ENCODE measurements at places on chromosomes 3 and 15.

DNA sequence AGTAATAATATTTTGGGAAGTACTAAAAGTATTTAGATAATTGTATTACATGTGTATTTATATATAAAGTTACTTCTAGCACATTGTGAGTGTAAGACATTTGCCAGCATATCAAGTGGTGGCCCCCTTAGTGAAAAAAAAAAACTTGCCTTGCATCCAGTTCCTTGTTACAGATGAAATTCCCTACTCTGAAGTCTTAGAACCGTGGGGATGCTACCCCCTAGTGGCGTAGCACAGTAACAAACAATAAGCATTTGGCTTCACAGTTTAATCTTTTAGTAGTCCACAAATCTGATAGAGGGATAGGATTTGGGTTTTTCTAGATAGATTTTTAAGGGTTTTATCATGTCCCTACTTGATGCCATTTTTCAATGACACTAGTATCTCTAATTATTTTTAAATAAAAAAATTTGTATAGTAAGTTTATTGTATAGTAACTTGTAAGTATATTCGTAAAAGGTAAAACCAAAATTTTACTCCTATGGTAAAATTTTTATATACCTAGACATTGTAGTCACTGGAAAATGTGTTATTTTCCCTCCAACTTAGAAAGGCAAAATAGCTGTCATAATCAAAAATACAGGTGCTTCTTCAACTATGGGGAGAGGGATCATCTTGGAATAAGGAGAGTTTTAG lies 14.3 kb downstream of the SMC4 start:
- peak; percentile 63 for DNase-seq

GRCh38 chr15:92650966-92651365 lies 4.6 kb downstream of the FAM174B start:
- DNase-seq: no peak

- DNase-seq: no peak
Observed at GRCh38 chr3:178384321-178385230, 151.7 kb upstream of the KCNMB2 start.

DNA sequence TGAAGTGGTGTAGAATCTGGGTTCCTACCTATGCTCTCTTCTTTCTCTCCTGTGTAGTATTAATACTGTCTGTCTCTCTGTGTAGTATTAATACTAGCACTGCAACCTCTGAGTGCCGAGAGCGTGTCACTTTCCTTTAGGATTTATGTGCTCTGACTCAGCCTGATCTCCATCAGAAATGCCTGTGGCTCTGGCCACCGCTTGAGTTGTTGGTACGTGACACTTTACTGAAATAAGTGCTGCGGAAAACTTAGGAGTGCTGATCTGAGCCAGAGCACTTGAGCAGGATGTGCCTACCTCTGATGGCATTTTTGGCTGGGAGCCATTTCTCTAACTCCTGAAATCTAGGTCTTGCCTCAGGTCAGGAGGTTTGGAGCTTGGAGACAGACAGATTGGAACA lies 807.4 kb downstream of the SQOR start:
- no peak for DNase-seq

- peak; percentile 67 for DNase-seq
Observed at GRCh38 chr3:149969940-149970715, 567 bp downstream of the PFN2 start.

DNA sequence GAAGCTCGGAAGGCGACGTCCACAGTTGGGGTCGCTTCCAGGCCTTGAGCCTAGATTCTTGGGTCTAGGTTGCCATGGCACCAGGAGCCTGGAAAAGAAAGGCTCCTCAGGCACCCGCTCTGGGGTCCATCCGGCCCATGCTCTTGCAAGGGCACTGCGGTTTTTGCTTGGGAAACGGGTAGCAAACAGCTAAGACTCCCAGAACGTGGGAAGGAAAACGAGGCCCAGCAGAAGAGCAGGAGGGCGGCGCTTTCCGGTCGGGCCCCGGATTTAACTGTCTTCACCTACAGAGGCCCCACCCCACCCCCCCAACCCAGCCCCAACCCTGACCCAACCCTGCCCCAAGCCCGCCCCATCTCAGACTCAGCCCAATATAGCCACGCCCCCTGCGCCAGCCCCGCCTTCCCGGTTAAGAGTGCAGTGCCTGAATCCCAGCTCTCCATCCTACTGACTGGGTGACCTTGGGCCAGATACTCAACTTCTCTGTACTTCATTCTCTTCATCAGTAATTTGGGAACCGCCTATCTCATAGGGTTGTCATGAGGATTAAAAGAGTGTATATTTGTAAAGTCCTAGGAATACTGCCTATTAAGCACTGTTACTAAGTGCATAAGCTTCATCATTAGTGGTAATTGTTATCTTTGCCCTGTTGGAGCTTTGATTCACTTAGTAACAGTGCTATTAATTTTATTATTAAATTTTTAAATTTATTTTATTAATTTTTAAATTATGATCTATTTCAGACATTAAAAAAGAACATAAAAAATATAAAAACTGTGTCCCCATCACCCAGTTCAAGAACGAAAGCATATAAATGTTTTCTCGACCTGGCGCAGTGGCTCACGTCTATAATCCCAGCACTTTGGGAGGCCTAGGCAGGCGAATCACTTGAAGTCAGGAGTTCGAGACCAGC lies 28.4 kb upstream of the SMAD6 start:
- DNase-seq: peak; percentile 39

DNA sequence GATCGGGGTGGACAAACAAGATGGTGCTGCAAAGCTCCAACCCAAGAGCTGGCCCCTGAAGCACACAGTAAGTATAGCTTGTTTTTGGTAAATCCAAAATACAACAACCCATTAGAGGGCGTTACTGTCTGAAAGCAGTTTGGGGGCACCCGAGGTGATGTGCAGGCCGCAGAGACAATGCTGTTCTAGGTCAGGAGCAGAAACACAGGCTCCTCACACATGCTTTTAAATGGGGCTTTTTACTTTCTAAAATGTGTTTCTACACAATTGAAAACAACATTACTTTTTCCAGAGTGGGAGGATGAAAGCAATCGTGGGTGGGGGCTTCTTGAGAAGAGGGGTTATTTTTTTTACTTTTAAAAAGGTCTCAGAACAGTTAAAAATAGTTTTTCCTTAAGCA lies 1029.3 kb upstream of the CFAP20DC start:
- DNase-seq: peak; percentile 57

- DNase-seq: no peak
Observed at GRCh38 chr3:133157716-133158115, 119.5 kb downstream of the TMEM108 start.

DNA sequence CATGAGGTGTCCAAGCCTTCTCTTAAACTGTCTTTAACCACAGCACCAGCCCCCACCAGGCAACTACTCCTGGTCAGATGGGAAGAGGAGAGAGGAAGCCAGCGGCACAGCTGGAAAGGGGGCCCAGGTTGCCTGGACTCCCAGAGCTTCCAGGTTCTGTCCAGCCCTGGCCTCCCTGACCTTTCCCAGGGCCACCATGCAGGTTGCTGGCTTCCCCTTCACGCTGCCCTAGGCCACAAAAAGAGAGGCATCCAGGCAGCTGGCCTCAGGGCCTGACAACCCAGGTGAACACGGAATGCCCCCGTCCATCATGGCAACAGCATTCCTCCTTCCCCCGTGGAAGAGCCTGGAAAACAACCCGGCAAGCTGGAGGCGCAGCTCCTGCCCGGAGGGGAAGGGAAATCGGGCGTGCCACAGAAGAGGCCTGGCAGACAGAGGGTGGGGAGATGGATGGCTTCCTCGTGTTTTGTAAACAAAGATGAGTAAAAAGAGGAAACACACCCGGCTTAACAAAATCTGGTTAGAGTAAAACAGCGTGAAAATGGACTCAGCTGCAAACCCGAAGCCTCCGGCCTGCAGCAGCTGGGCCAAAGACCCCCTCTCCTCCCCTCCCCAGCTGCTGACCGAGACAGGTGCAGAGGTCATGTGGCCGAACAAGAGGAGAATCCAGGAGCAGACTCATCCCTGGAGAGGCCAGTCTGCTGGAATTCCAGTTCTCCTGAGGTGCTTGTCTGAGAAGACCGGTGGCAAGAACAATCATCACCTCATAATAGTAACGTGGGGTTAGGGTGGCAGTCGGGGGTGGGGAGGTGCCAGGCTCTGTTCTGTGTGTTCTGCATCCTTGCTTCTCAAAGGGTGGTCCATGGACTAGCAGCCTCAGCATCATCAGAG lies 15.5 kb downstream of the BMF start:
- DNase-seq: no peak

DNA sequence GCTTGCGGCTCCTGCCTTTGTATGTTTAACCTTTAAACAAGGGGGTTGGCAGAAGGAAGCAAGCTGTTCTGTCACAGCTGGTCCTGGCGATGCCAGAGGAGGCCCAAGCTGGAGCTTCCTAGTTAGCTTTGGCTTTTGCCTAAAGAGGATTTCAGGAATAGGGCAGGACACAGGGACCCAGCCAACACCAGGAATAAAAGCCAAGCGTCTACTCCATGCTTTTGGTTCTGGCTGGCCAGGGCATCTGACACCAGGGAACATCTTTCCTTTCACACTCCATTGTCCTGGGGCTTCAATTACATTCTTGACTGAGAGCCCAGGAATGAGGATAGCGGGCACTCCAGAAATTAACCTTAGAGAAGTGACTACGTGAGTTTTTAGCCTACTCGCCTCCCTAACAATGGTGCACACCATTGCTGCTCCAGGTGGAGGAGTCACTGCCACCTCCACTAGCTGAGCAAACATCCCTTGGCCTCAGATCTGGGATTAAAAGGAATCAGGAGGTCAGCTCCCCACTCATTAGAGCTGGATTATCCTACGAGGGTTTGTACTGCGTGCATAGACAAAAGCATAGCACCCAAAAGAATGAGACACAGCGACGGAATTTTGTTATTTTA lies 38.2 kb downstream of the TPM1 start:
- DNase-seq: no peak

DNA sequence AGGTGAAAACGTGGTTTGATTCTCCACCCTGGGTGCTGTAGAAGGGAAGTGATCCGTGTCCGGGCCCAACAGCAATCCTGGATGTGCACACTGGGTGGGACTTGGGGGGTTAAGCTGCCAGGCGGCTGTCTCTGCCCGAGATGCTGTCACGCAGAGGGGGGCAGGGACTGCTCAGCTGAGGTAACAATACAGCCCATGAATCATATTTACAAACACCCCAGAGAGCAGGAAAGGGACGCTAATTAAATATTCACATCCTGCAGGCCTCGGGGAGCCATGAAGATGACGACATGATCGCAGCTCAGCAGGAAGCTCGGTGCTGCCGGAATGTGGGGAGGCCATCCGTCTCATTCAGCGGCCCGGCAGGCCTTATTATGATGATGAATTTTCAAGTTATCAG lies 17.9 kb upstream of the CRABP1 start:
- DNase-seq: no peak

DNA sequence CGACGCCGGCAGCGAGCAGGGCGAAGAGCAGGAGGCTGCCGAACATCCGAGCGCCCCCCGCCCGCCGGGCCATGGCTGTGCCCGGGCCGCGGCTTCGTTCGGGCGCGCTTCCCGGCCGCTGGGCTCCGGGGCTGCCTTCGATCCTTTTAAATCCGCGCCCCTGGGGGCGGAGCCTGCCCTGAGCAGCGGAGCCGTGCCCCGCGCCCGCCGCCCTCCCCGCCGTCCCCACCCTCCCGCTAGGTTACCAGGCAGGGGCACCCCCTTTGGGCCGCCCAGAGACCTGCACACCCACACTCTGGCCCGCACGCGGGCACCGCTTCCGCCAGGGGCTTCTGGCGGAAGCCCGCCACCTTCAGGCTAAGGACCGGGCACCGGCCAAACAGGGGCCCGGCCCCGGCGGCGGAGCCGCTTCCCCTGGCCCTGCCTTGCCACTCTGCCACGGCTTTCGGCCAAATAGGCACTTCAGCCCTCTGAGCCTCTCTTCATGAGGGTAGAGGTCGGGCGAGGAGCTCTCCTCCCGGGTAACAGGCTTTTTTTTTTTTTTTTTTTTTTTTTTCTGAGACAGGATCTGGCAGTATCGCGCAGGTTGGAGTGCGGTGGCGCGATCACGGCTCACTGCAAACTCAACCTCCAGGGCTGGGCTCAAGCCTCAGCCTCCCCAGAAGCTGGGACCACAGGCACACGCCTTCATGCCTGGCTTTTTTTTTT lies at the start of gene NMB:
TSS of gene NMB (minus strand) at position 120 of the 708 bp plus-strand sequence. CDS start at position 73, 47 bp downstream.
- DNase-seq: peak; percentile 82

DNA sequence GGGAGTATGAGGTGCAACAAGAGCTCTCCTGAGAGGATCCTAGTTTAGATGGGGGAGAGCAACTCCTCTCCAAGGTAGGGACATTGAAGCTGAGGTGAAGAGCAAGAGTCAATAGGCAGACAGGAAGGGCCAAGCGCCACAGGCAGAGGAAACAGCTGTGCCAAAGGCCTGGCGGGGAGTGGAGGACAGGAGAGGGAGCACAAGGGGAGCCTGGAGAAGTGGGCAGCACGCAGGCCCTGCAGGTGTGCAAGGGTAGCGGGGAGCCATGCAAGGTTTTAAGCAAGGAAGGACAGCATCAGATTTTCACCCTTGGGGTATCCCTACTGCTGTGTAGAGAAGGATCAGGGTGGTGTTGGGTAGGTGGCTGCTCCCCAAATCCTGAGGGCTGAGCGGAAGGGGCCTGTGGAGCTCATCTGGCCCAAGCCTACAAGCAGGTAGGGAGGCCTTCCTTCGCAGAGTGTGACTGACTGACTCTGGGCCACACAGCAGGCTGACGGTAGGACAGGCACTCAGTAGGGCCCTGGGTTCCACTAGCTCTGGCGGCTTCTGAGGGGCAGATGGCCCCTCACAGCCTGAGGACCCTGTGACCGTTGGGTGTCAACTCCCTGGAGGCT lies 13.3 kb downstream of the CHST13 start:
- DNase-seq: no peak

DNA sequence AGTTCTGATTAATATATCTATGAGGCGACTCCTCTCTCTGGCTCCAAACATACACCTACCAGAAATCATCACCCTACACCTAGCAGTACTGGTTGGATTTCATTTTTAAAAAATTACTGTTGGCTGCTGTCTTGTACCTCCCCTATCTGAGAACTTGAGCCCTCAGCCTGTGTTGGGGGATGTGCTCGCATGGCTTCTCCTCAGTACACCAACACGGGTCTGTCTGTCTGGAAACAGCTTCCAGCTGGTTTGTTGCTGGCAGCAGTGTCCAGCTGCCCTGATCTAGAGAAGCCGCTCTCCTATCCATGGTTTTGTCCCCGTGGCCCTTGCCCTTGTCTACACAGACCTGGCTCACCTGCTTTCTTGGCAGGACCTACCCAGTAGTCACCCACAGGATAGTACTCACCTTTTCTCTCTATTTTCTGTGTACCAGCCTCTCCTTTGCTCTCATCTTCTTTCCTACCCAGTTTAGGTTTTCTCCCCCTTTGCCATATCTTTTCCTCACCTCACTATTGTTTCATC lies 43.2 kb upstream of the NEDD4 start:
- no peak for DNase-seq

DNA sequence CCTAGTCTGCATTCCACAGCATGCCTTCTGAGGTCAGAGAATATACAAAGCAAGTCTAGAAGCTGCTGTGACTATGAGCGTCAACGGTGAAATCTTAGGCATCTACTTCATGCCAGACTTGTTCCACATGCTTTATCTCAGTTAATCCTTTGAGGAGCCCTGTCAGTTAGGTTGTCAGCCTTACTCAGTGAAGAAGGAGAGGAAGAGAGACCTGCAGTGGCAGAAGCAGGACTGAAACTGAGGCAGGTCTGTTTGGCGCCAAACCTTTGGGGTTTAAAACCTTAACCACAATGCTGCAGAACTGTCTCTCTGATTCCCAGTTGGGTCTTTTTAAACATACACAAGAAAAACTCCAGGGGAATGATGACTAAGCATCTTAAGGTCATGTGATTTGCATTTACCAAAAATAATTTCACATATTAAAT lies 139.0 kb upstream of the LIPC start:
- DNase-seq: no peak

- no peak for DNase-seq
Observed at GRCh38 chr3:183172051-183172639, 9.6 kb upstream of the LAMP3 start.

Measured in stimulated activated CD4-positive, alpha-beta T cell treated with anti-CD3 and anti-CD28 coated beads, Interleukin-2, amount 100 ng/mL, for 24 hours (primary cell).